NCI-H1930 (cell line): ENCODE measurements at places on chromosomes 3 and 15.
A peak's percentile ranks its signal among the peaks of the same experiment; 100 is the strongest.

GRCh38 chr3:13509059-13509815 is 29.1 kb downstream of the HDAC11 start:
- DNase-seq: no peak

GRCh38 chr3:45938864-45939263 is 4.4 kb upstream of the CXCR6 start:
- DNase-seq: peak; percentile 27

- DNase-seq: no peak
Observed at GRCh38 chr15:99421172-99421656, 144.6 kb upstream of the MEF2A start.

- DNase-seq: no peak
Observed at GRCh38 chr15:55221090-55222011, 24.6 kb upstream of the RSL24D1 start.

DNA sequence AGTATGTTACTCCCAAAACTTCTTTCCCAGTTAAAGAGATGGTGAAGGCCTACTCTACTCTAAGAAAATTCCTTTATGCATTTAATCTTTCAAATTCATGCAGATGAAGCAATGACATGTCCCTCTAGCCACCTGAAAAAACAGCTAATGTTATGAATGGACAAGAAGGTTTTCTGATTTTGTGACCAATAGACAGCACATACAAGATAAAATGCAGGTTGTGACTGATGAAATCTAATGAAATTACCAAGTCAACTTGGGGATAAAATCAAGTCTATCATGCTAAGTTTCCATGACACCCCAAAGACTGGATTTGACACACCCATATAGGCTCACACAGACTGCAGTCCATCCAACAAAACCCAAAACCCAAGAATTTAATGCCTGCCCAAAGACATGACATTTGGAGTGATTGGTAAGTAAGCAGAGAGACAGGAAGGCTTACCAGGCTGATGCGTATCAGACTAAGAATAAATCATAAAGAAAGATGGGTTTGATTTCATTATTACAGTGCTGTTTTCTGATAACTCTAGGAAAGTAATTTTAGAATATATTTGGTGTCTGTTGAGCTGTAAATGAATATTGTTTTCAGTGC is 26.4 kb downstream of the CD47 start:
- no peak for DNase-seq
